Kidney (tissue), 22 donors: ENCODE measurements at places on chromosomes 12 and 14.
A peak's percentile ranks its signal among the peaks of the same experiment; 100 is the strongest.

DNA sequence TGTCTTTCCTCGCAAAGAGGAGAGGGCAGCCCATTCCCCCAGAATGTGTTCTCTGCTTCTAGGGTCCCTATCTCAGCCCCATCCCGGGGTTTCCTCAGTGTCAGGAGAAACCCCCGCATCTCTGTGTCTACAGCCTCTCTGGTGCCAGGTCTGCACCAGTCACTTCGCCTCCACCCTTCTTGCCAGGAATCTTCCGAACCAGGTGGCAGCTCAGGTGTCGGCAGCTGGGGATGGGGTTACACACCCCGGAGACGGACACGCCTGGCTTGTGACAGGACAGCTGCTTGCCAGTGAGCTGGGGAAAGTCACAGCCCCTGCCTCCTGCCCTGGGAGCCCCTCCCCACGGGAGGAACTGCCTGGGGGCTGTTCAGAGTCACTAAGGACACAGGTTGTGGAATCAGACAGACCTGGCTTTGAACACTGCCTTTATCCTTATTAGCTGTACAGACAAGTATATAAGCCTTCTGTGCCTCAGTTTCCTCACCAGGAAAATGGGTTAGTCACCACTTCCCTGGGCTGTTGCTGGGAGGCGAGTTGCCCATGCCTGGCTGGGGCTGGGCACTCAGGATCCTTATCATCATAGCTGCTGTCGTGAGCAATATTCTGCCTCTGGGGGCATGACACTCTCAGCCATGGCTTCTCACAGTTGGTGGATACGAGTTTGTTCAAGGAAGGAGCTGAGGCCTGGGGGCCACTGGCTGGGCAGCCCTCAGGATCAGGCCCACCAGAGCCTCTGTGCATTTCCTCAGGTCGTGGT is 10.8 kb downstream of the HIP1R start:
- peak; percentile 65 for DNase-seq

DNA sequence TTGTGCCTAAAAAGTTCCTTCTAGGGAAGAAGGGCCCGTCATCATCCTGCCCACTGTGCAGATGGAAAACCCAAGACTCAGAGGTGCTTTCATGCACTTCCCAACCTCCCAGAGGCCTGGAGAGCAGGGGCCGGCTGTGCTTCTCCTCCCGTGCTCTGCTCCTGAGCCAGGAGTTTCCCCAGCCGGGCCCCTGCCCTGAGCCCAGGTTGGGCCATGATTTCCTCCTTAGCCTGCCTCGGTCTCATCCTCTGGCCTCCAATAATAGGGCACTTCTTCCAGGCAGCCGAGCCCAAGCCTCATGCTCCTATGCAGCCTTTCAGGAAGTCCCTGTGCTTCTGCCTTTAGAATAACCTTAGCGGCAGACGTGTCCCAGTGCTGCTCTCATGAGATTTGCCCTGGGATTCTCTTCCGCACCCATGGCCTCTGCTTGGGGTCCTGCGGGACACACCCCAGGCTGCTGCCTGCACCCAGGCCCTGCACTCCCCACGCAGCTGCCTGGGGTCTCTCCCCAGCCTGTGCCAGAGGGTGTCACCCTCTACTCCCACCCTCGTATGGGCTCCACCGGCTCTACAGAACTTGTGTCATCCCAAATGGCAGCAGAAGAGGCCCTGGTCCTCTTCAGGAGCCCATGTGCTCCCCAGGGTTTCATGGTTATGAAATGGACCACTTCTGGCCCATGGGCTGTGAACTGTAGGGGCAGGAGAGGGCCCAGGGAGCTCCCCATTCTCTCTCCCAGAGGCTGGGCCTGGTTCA is 359.3 kb downstream of the ADGRD1 start:
- no peak for DNase-seq

DNA sequence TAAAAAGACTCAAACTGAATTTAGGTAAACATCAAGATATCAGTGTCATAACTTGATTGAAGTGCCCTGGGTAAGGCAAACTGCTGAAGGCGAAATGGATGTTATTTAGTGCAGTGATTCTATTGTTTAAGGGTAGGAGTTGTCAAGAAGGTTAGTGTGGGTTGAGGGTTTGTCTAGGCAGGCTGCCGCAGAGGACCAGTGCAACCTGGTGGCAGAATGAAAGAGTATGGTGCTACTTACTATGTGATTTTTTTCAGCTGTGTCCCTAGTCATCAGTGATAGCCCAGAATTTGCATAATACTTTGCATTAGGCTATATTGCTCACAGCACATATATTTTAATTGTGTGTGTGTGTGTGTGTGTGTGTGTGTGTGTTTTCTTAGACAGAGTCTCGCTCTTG is 1127.0 kb downstream of the GALC start:
- no peak for DNase-seq

GRCh38 chr12:53058674-53059433 is 9.0 kb downstream of the TNS2 start:
- DNase-seq, result no peak

- peak; percentile 58 for DNase-seq
These were observed 125.6 kb upstream of the FGD4 start for GRCh38 chr12:32273712-32274111.

GRCh38 chr12:46915082-46915481 is 89.3 kb upstream of the SLC38A4 start:
- DNase-seq, result no peak

DNA sequence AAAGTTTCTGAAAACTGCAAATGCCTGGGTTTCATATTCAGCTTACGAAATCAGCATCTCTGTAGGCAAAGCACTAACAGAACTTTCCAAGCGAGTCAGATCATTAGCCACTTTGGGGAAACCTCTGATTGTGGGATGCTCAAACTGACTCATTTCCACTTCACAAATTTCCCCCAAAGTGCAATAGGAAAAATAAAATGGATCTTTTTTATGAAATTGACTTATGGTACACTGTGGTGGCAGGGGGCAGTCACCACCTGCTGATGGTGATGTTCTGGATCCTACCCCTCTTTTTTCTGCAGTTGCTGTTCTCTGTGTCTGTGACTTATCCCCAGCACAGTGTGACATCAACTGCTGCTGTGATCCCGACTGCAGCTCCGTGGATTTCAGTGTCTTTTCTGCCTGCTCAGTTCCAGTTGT is 5.6 kb downstream of the TCTN1 start:
- DNase-seq, result no peak

- no peak for DNase-seq
These were observed 96.9 kb downstream of the NTN4 start for GRCh38 chr12:95693689-95694088.

GRCh38 chr14:25121337-25122129 is 71.6 kb upstream of the STXBP6 start:
- DNase-seq, result no peak

- no peak for DNase-seq
These were observed 44.0 kb upstream of the OAS1 start for GRCh38 chr12:112862636-112863290.

- DNase-seq, result no peak
These were observed 1485.4 kb upstream of the TMEM132C start for GRCh38 chr12:126781593-126781992.

DNA sequence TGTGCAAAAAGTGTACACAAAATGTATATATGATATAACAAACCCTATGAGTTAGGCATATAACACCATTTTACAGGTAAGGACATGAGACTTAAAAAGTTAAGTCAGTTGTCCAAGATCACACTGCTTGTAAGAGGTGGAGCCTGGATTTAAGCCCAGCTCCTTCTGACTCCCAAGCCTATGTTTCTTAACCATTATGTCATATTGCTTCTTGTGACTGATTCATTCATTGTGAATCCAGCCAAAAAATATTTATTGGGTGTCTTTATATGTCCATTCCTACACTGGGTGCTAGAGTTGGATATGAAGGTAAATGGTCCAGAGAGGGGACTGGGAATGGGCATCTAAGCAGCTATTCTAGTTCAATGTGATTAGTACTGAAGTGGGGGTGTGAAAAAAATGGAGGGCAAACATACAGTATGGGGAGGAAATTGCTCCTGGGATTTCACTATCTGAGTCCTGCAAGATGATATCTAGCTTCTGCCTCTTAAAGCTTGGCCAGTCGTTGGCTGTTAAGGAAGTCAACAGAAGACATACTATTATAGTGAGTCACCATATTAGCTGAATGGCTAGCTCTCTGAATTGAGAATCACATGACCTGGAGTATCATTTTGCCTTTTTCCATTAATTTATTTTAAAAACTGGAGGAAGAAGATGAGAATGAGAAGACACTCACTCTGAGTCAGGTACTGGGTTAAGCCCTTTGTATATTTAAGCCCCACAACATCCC is 28.8 kb downstream of the PAX9 start:
- DNase-seq, result no peak
